ENCODE measurements at places on chromosomes 5 and 9.

GRCh38 chr9:90927496-90927895, 125.9 kb downstream of the SYK start:
- no peak for DNase-seq

DNA sequence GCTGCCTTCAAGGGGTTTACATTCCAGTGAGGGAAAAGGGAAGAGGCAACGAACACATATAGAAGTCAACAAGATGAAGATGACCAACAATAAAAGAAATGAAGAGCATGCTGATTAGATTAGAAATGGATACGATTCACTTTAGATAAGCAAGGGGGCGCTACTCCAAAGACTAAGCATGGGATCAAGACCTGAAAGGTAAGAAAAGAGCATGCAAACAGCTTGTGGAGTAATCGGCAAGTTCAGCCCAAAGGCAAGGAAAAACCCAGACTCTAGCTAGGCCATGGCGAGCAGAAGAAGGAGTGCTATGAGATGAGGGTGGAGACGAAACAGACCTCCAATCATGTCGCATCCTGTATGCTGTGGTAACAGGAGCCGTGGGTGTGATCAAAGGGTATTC, 124.4 kb downstream of the FANCC start:
- DNase-seq = peak; percentile 12

- DNase-seq = no peak
These were observed 314.7 kb upstream of the ADAMTSL1 start for GRCh38 chr9:18159254-18159653.

GRCh38 chr9:99062549-99062948, 42.4 kb upstream of the TGFBR1 start:
- DNase-seq = no peak

GRCh38 chr5:124981901-124982300, 235.5 kb upstream of the ZNF608 start:
- no peak for DNase-seq

DNA sequence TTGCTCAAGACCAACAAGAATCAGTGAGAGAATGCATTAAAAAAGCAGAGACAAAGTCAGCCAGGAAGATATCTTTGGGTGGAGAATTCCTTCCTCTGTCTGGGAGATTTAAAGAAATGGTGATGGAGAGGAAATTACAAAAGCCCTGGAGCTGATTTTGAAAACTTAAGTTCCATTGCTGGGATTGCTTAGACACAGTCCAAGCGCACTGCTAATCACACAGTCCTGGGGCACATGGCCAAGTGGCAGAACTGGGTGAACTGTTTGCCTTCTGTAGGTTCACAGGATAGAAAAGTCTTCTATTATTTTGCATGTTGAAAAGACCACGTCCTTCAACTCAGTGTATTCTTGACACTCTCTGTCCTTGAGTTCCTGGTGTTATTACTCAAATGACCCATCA, 284.9 kb upstream of the FBXL7 start:
- DNase-seq = no peak

Measured in HCT116 (cell line).